ENCODE measurements at places on chromosomes 11 and 22.

- DNase-seq: no peak
Measured at GRCh38 chr11:69918231-69918937, 99.2 kb upstream of the FGF3 start.

- DNase-seq: no peak
Measured at GRCh38 chr11:132681971-132682370, 850.3 kb downstream of the OPCML start.

GRCh38 chr11:74371269-74372052 lies 26.8 kb downstream of the PGM2L1 start:
- DNase-seq: peak; percentile 59

GRCh38 chr11:15758857-15759465 lies 597.4 kb downstream of the SOX6 start:
- peak; percentile 39 for DNase-seq

DNA sequence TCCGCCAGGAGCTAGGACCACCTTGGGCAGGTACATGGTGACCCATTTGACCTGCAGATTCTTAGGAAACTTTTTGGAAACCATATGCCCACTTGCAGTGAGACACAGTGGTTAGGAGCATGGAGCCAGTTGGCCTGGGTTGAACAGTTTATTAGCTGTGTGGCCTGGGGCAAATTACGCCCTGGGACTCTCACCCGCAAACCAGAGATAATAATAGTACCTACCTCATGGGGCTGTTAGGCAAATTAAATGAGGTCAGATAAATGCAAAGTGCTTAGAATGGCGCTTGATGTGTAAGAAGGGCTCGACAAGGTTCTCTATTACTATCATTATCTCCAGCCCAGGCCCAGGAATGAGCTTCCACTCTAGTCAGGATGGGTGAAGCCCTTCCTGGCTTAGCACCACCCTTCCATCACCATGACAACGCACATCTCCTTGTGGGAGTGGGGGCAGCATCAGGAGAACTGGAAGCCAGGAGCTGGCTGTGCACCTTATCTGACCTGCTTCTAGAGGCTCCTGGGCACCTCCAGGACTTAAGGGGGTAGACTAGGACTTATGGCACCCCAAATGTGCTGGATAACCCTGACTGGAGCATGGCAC lies 5.1 kb downstream of the SYT12 start:
- no peak for DNase-seq

DNA sequence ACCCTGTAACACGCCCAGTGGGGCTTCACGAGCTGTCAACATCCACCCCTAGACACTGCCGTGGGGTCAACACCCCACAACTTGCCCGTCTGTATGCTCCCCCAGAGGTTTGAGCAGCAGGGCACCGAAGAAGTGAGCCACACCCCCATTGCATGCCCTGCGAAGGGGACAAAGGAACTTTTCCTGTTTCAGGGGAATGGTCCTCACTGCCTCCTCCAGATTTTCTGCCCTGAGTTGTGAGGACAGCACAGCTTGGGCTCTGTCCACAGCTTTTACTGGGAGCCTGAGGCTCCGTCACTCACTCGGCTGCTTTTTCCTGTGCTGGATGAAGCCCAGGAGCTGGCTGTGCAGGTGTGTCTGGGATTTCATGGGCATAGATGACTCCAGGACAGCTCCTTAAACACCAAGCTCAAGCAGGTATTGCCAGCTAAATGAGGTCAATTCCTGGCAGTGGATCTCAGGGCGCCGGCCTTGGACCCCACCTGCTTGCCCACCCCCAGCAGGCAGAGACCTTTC lies 40.2 kb upstream of the CCDC188 start:
- DNase-seq: no peak

- no peak for DNase-seq
Measured at GRCh38 chr11:33043221-33043830, 4.0 kb downstream of the TCP11L1 start.

- DNase-seq: no peak
Measured at GRCh38 chr11:61111786-61112517, 9.7 kb downstream of the CD5 start.

DNA sequence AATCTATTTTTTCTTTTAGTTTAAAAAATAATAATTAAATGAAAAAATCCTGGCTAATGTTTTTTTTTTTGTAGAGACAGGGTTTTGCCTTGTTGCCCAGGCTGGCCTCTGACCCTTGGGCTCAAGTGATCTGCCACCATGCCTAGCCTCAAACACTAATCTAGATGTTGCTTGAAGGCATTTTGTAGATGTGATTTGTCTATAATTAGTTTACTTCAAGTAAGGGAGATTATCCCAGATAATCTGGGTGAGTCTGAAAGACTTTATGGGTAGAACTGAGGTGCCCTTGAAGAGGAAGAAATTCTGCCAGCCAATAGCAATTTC lies 38.6 kb upstream of the RBFOX2 start:
- DNase-seq: no peak

DNA sequence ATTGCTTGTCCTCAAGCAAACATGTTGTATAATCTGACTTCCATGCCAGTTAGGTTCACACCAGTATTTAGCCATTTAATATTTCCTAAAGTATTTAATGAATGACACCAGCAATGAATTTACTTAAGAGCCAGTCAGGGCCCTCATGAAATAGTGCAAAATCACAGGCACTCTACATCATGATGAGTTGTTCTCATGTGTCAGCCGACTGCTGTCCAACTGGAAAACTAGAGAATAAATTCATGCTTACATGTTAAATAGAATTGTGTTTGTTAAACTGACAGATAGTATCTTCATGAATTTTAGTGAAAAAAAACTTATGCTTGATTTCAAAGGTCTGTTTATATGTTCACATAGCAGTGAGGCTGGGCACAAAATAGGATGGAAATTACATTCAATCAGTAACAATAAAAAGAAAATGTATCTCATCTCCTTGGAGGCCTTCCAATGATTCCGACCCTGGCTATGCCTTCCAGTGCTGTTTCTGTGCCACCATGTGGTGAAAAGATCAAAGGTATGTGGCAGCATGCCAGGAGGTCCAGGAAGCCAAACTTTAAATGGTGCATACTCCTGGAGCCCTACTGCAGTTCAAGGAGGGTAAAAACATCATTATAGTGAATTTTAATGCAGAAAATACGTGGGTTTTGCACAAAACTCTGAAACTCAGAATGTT lies 45.2 kb downstream of the CTSC start:
- peak; percentile 65 for DNase-seq

GRCh38 chr11:19429108-19429760 lies 188.5 kb upstream of the E2F8 start:
- DNase-seq: no peak

GRCh38 chr11:56855217-56855616 lies 106.7 kb upstream of the OR9G4 start:
- DNase-seq: no peak

DNA sequence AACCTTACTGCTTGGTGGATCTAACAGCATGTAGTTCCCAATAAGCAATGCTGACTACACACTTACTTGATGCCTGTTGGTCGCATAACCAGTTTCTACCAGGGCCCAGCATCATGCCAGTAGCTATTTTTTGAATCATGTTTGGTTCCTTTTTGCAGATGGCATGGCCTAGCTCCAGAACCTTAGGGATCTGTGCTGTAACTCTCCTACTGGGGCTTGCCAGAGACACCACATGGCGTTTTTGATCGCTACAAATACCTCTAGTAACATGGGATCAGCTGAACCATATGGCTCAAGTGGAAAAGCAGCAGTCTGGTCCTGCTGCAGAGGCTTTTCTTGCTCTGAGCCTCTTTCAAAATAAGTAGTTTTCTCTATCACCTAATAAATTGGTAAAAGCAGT lies 654.6 kb upstream of the API5 start:
- DNase-seq: no peak

- DNase-seq: no peak
Measured at GRCh38 chr11:122785031-122785541, 53.2 kb upstream of the CRTAM start.

GRCh38 chr11:22467741-22468140 lies 129.6 kb downstream of the SLC17A6 start:
- no peak for DNase-seq

- no peak for DNase-seq
Measured at GRCh38 chr22:37225481-37225880, 13.2 kb upstream of the SSTR3 start.

- DNase-seq: no peak
Measured at GRCh38 chr22:26385164-26385563, 43.9 kb upstream of the ASPHD2 start.

GRCh38 chr22:21816787-21817496 lies 50.5 kb downstream of the MAPK1 start:
- DNase-seq: peak; percentile 78

GRCh38 chr11:112509300-112509699 lies 248.6 kb upstream of the PLET1 start:
- DNase-seq: no peak

DNA sequence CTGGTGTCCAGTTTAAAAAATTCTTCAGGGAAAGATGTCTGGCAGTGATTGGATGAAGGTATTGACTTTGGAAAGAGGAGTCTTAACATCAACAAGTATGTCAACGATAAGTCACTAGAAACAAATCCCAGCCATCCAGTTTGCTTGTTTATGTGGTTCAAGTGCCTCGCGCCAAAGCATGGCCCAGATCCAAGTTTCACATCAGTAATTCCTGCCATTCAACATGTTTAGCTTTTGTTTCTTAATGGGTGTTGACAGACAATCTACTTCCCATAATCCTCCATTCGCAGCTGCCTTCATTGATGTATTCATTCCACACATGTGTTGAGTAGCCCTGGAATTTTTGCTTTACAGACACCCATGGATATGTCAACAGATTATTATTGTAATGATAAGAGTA lies 77.8 kb downstream of the UBASH3B start:
- peak; percentile 92 for DNase-seq

DNA sequence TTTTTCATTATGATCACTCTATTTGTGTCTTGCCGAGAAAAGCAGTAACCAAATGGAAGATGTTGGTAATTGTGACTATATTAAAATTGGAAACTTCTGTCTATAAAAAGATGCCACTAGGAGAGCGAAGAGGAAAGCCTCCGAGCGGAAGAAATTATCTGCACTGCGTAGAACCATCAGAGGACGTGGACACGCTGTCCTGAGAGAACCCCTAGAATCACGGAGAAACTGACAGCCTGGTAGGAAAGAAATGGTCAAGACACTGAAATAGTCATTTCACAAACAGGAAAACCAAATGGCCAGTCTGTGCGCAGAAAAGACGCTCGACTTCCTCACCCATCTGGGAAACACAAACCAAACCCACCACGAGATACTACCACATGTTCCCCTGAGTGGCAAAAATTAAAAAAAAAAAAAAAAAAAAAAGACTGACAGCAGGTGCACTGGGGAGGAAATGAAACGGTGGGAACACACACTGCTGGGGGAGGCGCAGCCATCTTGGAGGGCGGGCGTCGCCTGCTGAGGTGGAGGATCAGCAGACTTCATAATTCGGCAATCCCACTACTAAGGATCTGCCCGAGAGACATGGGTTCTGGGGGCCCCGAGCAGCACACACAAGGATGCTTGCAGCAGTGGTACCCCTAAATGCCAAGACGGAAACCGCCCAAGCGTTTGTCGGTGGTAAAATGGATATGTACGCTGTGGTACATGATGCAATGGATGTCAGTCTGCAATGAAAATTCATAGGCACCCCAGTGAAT lies 21.3 kb downstream of the IFITM10 start:
- DNase-seq: no peak

DNA sequence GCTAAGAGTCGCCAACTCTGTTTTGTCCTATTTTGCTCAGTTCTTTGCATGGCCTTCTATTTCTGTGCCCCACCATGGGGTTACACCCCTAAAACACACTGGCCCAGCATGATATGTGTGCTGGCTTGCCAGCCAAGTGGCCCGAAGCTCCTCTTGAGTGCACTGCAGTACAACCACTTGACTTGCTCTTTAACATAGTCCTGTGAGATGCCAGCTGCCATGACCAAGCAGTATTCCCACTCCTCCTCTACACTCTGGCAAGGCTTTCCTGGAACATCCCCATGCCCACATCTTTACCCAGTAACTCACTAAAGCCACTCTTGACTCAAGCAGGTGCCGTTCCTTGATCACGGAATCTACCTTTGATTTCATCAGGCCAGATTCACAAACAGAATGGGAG lies 102.9 kb upstream of the GAL start:
- DNase-seq: no peak

- DNase-seq: no peak
Measured at GRCh38 chr22:25068707-25069106, 116.2 kb downstream of the KIAA1671 start.

DNA sequence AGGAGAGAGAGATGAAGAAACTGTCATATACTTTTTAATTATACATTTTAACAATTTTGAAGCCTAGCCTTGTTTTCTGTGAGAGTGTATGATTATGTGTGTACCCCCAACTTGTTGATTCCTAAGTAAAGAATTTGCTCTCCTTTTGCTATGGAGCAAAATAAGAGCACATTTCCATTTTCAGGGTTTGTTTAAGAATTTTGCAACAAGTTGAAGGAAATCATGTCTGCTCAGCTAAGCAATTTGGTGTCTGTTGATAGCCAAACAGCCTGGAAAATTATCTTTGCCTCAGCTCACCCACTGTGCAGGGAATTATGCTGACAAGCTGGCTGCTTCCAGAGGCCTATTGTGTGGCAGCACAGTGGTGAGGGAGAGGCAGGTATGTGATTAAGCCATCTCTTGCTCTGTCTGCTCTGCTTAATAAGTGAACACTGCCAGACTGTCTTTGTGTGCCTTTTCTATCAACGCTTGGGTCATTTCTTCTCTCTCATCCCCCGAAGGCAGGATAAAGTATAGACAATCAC lies 135.1 kb upstream of the TTC12 start:
- peak; percentile 51 for DNase-seq

- no peak for DNase-seq
Measured at GRCh38 chr22:48353116-48353947, 1474.3 kb downstream of the BRD1 start.

DNA sequence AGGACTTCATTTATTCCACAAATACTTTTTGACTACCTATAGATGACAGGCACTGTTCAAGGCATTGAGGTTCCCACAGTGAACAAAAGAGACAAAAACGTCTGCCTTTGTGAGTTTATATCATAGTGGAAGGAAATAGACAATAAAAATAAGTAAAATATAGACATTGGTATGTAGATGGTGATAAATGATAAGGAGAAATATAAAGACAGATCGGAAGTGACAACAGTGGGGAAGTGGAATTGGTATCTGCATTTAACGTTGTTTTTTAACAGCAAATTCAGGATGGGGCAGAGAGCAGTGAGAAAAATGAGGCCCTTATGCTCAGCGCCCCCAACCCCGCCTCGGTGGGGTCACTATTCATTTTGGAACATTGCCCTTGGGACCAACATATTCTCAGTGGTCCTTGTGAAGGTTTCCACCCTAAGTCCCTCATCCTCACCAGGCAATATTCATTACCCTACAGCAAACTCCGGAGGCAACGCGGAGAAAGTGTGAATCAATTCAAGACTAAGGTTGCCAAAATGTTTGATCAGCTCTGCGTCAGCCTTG lies 627 bp upstream of the PEX26 start:
- DNase-seq: no peak

- DNase-seq: no peak
Measured at GRCh38 chr11:69992943-69993694, 85.0 kb upstream of the ANO1 start.

DNA sequence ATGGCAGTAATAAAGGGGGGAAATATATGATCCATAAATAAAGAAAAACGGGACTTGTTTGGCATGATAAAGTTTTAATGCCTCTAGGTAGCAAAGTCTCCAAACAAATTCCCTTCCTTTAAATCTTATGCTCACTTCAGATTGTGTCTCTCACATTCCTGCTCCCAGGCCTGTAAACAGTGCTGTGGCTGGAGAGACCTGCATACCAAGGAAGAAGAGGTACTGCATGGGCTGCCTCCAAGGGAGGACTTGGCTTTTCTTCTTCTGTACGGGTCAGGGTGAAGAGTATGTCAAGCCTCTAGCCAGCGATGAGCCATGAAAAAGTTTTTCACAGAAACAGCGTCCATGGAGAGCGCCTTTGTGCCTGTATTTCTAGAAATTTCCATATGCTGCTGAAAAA lies 161.8 kb downstream of the KIRREL3 start:
- peak; percentile 16 for DNase-seq

- DNase-seq: no peak
Measured at GRCh38 chr11:65798882-65799281, 12.0 kb downstream of the OVOL1 start.
